IPS DF 6.9 (cell line): ENCODE measurements at places on chromosomes 5 and 9.
A peak's percentile ranks its signal among the peaks of the same experiment; 100 is the strongest.

DNA sequence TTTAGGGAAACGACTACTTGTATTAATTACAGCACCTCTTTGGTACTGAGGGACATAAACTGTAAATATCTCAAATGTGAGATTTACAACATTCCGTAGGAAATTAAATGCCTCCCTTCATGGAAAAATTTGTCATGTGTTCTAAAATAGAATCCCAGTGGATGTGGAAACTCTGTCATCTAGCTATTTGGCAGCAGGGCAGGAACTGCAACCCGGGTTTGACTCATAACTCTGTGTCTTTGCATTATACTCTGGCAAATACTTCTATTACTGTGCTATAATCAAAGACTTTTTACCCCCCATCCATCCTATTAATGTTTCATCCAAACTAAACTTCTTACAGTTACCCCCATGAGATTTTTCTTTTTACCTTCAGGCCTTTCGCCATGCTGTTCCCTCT is 6.6 kb downstream of the PLPPR1 start:
- no peak for DNase-seq

DNA sequence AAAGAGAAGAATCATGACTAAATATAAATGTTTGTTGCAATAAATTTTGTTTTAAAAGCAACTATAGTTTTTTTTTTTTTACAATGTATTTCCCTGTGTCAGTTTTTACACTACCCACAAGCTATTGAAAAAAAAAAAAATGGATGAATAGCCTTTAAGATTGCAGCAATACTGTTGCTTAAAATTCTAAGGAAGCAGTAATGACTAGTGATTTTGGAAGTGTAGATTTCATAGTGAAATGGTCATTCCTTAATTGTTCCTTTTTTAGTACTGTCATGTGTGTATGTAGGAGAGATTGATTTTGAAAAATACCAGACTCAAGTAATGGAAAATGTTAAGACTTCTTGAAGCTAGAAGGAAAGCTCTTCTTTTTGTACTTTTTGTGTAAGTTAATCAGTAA is 53.1 kb downstream of the NDUFS4 start:
- no peak for DNase-seq

- no peak for DNase-seq
These were observed 612.1 kb downstream of the MTRR start for GRCh38 chr5:8481007-8481406.

GRCh38 chr5:78504704-78505677 is 143.6 kb downstream of the LHFPL2 start:
- no peak for DNase-seq

DNA sequence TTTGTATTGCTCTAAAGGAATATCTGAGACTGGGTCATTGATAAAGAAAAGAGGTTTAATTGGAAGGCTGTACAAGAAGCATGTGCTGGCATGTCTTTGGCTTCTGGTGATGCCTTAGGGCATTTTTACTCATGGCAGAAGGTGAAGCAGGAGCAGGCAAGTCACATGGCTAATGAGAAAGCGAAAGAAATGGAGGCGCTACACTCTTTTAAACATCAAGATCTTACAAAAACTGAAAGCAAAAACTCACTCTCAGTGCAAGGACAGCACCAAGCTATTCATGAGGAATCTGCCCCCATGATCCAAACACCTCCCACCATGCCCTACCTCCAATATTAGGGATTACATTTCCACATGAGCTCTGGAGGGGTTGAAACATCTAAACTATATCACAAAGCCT is 1458.8 kb upstream of the ACO1 start:
- no peak for DNase-seq

DNA sequence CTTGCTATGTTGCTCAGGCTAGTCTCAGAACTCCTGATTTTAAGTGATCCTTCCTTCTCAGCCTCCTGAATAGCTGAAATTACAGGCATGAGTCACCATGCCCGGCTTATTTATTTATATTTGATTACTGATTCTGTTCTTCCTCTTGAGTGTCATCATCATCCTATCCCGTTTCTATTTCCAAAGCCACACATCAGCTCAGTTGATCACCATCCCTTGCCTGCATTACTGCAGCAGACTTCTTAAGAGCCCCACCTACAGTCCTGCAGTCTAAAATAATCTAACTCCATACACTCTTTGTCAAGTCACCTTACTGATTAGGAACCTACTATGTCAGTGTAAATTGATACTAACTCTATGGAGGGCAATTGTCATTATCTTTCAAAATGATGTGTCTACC is 138.9 kb upstream of the RAI14 start:
- DNase-seq: no peak

DNA sequence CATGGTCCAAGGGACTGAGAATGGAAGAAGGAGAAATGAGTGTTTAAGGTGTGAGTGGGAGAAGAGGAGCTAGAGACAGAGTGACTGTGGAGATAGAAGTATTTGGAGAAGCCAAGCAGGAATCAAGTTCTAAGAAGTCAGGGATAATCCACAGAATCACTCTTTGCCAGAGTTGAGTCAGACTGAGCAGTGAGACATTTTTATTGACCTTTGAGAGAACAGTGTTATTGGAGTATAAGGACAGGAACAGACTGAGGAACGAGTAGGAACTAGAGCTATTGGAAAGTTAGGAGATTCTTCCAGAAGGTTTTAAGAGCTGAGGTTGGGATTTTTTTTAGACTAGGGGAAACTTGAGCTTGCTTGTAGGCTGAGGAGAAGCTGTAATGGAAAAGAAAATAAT is 37.2 kb downstream of the RCL1 start:
- DNase-seq: no peak

DNA sequence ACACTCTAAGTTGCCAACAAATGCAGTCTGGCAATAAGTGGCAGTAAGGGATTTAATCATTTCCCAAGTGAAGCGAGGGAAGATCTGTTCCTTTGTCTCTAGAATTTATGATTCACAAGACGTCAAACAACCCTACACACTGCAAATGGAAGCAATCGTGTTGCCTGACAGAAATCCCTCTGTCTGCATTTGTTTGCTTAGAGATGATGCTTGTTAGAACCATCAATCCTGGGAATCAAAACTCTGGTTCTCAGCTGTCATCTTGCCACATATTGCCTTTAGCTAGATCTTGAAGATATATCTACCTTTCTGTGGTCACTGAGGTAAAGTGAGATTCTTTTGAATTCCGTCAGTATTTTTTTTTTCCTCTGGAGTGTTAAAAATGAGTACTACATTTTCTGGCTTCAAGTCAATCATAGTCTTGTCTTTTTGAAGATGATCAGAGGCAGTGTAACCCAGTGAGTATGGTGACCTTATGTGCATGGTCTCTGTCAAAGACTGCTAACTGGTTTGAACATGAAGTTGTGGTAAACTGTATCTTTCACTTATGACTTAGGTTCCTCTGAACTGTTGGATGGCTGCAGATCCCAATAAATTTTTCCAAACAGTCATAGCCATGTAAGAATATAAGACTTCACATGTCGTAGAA is 106.4 kb upstream of the STARD4 start:
- no peak for DNase-seq

- DNase-seq: no peak
These were observed 56.8 kb downstream of the IZUMO3 start for GRCh38 chr9:24488896-24489295.

DNA sequence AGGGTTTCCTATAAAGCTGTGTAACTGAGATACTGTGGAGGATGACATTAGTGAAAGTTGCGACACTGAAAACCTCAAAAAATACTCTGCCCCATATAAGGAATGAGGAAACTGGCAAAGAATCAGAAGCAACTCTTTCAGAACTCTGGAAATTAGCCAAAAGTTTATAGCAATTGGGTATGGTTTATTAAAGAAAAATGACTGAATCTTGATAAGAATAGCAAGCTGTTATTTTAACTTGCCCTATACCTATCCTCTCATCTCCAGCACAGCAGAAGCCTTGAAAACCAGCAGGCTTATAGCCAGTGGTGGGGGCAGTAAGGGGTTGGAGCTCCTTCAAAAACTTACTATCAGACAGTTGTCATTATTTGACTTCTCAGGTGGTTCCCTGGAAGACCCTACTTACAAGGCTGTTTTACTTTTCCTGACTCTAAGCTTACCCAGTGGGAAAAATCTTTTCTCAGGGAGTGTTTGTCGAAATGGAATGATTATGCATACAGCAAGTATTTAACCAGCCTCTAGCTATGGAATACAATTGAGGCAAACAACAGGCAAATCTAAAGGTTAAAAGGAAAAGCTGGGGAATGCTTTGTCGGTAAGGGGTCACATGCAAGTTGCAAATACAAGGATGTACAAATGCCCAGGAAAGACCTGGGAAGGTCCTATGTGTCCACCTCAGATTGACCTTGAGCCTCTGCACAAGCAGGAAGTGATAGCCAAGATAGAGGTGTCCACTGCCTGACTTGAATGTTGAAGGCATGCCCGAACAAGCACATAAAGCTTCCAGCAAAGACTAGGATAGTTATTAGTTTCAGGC is 21.0 kb upstream of the FAM151B start:
- no peak for DNase-seq

DNA sequence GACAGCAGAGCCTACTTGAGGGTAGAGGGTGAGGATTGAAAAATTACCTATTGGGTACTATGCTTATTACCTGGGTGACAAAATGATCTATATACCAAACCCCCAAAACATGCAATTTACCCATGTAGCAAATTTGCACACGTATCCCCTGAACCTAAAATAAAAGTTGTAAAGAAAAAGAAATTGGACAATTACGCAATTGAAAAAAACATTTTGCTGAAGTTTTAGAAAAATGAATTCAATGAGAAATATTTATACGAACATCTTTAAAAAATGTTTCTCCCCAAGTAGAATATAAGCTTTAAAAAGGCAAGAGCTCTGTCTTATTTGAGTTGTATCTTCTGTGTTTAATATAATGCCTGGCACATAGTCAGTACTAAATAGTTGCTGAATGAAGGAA is 30.3 kb upstream of the TRAF1 start:
- DNase-seq: no peak

DNA sequence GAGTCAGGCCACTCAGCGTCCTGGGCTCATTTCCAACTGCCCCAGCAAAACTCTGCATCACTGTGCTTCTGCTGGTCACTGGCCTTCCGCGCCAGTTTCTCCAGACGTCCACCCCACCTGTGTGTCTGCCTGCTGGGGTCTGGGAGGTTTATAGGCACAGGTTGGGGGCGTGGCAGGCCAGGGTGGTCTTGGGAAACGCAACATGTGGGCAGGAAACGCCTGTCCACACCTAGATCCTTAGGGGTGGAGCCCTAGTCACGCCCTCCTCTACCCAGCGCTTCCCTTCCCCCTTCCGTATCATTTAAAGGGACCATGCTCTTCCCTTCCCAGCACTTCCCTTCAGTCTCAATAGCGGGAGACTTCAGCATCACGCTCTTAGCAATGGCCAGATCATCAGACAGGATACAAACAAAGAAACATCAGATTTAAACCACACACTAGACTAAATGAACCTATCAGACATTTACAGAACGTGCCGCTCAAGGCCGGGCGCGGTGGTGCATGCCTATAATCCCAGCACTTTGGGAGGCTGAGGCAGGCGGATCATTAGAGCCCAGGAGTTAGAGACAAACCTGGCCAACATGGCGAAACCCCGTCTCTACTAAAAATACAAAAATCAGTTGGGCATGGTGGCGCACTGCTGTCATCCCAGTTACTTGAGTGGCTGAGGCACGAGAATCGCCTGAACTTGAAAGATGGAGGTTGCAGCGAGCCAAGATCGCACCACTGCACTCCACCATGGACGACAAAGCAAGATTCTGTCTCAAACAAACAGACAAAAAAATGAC is 11.8 kb upstream of the BTNL9 start:
- DNase-seq: peak; percentile 72

DNA sequence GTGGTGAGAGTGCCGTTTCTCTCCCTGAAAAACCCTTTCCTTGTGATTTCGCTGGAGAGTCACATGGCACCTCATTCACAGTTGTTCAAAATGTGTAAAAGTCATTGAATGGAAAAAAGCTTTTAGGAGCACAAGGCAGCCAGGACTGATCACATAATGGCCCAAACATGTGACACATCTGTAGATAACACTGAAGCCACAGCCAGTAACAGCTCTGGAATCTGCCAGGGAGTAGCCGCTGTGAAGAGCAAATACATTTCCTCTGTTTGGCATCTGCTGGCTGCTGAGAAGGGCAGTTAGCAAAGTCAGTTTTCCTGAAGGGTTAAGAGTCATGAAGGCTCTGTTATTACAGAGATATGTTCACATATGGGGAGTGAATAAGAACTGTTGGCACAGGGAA is 271.8 kb downstream of the NNT start:
- DNase-seq: no peak

GRCh38 chr9:137530331-137530730 is 19.9 kb downstream of the PNPLA7 start:
- no peak for DNase-seq

DNA sequence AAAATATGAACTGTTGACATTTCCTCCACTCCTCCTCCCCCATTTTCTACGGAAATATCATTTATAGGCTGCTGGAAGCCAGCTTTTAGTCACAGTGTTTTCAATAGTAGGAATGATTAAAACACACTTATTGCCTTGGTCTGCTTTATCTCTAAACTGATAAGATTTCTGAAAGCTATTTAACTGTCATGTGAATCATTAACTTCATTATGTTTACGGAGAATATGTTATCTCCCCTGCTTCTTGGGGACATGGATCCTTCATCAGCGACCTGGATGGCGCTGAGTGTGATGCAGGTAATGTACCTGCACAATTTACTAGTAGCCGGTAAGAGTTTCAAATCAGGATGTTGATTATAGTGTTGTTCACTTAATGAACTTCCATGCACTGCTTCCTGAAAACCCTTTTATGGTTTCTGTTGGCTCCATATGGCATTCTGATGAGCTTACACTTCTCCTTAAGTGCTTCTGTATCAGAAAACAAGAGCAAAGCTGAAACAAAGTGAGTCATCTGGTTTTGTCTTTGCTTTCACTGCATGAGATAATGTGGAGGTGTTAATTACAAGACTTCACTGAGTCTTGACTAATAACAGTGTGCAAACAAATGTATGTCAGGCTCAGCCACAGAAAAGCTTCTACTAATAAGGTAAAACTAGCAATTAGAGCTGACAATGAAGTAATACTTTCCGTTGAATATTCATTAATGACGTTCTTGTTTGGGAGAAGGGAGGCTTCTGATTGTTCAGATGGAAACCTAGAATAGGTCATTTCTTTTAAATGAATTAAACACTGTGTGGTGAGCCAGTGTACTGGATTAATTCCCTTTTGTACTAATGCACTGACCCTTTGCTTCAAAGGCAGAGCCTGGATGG is 162.4 kb upstream of the ZNF608 start:
- no peak for DNase-seq
